Adrenal gland (tissue), 19 donors: ENCODE measurements at places on chromosomes 7 and 10. TPM values are rescaled to one million over a fixed set of nuclear protein-coding genes. Genes with fewer than 3 reads are reported as not detected.

GRCh38 chr7:134692344-134692705 is 45.7 kb downstream of the BPGM start:
- no peaks in the 10 kb centered on the region for H3K4me1 ChIP-seq
- no peaks in the 10 kb centered on the region for H3K27me3 ChIP-seq
- no peak for DNase-seq
- H3K27ac ChIP-seq, result no peak overlapping the region

DNA sequence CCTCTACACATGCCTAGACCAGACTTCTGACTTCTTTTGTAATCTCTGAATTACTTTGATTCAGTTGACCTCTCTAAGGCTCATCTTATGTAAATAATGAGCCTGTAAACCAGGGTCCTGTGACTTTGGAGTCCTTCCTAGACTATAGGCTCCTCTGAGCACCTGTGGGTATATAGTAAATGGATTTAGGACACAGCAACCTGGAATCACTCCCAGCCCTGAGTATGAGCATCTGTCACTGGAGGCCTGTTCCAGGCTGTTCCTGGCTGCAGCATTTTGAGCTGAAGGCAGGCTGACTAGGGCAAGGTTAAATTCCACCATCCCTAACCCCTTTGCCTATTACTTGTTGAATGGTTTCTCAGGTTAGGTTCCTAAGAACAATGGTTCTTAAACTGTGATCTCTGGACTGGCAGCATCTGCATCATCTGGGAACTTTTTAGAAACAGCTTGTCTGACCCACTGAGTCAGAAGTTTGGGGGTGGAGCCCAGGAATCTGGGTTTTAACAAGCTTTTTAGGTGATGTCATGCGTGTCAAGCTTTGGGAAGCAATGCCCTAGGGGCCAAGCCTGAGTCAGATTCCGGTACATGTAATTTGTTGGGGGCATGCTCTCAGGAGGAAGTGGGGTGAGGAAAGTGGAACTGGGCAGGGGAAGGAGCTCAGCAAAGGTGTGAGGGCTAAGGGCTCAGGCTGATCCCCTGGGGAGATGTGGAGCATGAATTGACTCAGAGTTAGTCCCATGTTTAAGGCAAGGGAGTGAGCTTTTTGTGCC is 28.2 kb downstream of the MINDY4 start:
- H3K27me3 ChIP-seq, result no peaks in the 10 kb centered on the region
- H3K4me1 ChIP-seq, result peaks cover 13% of the 10 kb centered on the region
- H3K27ac ChIP-seq, result peak overlapping the region; percentile 46
- H3K4me3 ChIP-seq, result no peak overlapping the region
- no peak for DNase-seq

DNA sequence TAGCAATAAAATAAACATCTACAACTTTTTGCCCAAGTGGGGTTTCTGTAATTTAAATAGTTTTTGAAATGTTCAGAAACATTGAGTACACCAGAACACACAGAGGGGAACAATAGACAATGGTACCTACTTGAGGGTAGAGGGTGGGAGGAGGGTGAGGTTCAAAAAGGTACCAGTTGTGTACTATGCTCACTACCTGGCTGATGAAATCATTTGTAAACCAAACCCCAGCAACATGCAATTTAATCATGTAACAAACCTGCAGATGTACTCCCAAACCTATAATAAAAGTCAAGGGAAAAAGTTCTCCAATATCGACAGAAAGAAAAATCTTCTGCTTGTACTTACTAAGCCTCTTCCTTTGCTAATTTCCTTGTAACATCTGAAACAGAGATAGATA is 4.2 kb upstream of the TES start:
- no peak for DNase-seq
- no peaks in the 10 kb centered on the region for H3K36me3 ChIP-seq
- H3K4me3 ChIP-seq, result no peak overlapping the region
- H3K27me3 ChIP-seq, result peaks cover 1% of the 10 kb centered on the region
- H3K27ac ChIP-seq, result no peak overlapping the region

- H3K4me3 ChIP-seq, result no peak overlapping the region
- H3K27me3 ChIP-seq, result no peaks in the 10 kb centered on the region
- no peak for DNase-seq
- H3K36me3 ChIP-seq, result no peaks in the 10 kb centered on the region
- peak overlapping the region; percentile 78 for H3K27ac ChIP-seq
These were observed 53.5 kb downstream of the ABLIM1 start for GRCh38 chr10:114604357-114605130.

DNA sequence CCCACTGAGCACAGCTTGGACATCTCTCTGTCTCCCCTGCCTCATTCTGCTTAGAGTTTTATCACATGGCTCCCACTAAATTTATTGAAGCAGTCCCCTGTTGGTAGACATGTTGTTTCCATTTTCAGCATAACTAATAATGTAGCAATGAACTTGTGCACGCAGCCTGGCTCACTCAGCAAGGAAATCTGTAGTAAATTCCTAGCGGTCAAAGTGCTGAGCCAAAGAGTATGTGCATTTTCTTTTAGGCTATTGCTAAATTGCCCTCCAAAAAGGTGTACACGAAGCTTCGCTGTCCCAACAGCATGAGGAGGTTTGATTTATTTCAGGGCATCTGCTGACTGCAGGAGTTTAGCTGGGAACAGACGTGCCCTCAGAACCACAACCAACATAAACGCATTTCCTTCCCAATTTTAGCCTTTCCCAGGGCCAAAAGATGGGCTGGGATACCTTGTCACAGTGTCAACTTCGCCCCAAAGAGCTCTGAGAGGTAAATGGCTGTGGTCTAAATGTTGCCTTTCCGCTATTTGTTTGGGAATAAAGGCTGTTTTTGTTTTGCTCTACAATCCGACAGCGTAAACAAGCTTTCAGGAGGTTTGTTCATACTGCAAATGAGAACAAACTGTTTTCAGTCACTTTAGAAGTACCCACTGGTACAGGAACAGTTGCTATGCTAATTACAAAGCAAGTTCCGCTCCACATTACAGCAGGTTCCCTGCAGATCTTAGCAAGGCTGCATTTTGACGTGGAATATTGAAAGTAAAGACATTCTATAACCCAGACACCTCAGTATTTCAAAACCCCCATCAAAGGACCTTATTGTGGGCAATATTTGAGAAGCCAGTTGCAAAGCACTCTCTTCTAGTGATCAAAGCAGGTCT is 16.8 kb downstream of the VSIR start:
- H3K27me3 ChIP-seq, result no peaks in the 10 kb centered on the region
- H3K27ac ChIP-seq, result no peak overlapping the region
- H3K4me1 ChIP-seq, result no peaks in the 10 kb centered on the region
- H3K36me3 ChIP-seq, result no peaks in the 10 kb centered on the region
- DNase-seq, result no peak

- H3K36me3 ChIP-seq, result no peaks in the 10 kb centered on the region
- H3K4me3 ChIP-seq, result no peak overlapping the region
- H3K4me1 ChIP-seq, result no peaks in the 10 kb centered on the region
- DNase-seq, result no peak
- H3K27ac ChIP-seq, result no peak overlapping the region
These were observed 344.7 kb upstream of the NPSR1 start for GRCh38 chr7:34313289-34313688.

- no peaks in the 10 kb centered on the region for H3K27me3 ChIP-seq
- H3K36me3 ChIP-seq, result no peaks in the 10 kb centered on the region
- no peaks in the 10 kb centered on the region for H3K4me1 ChIP-seq
- no peak overlapping the region for H3K4me3 ChIP-seq
These were observed 22.4 kb downstream of the ATXN7L1 start for GRCh38 chr7:105853931-105854419.

- DNase-seq, result peak; percentile 54
- peaks cover 41% of the 10 kb centered on the region for H3K4me1 ChIP-seq
- peak overlapping the region; percentile 82 for H3K27ac ChIP-seq
These were observed 4.4 kb downstream of the ZNF655 start for GRCh38 chr7:99562832-99563231.

DNA sequence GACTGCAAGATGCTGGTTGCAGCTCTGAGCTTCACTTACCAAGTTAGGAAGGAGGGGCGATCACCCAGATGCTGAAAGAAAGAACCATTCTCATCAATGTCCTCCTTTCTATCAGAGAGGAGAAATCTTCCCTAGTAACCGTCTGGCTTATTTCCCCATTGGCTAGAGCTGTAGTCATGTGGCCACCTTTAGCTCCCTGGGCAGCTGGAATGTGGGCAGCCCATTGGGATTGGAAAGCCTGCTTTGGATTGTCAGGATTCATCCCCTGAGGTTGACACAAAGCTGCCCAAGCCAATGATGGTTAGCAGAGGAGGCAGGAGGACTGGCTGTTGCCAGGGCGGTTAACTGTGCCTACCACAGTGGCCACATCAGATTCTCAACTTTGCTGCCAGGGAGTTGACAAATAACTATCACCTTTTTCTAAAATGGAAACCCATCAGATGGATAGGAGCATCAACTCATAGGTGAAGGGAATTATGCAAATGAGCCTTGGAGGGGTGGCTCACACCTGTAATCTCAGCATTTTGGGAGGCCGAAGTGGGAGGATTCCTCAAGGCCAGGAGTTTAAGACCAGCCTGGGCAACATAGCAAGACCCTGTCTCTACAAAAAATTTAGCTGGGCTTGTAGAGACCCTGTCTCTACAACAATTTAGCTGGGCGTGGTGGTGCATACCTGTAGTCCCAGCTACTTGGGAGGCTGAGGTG is 206.4 kb upstream of the GALNT17 start:
- H3K36me3 ChIP-seq, result no peaks in the 10 kb centered on the region
- no peak overlapping the region for H3K4me3 ChIP-seq
- H3K4me1 ChIP-seq, result no peaks in the 10 kb centered on the region

GRCh38 chr10:15588635-15589508 is 130.8 kb downstream of the ITGA8 start:
- H3K4me1 ChIP-seq, result no peaks in the 10 kb centered on the region
- no peak for DNase-seq
- no peak overlapping the region for H3K4me3 ChIP-seq
- H3K27ac ChIP-seq, result no peak overlapping the region
- H3K36me3 ChIP-seq, result no peaks in the 10 kb centered on the region

DNA sequence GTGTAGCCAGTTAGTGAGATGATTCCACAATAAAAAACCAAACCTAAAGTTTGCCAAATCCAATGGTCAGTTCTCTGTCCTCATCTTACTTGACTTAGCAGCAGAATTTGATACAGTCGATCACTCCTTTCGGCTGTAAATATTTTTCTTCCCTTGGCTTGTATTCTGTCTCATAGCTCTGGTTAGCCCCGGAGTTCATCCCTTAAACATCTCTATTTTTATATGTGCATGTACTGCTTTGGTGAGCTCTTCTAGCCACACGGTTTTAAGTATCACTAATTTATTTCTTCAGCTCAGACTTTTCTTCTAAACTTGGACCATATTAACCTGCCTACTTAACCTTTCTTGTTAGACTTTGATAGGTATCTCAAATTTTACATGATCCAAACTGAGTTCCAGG is 17.8 kb upstream of the ASB15 start:
- no peak for DNase-seq
- H3K36me3 ChIP-seq, result no peaks in the 10 kb centered on the region
- H3K4me1 ChIP-seq, result no peaks in the 10 kb centered on the region

DNA sequence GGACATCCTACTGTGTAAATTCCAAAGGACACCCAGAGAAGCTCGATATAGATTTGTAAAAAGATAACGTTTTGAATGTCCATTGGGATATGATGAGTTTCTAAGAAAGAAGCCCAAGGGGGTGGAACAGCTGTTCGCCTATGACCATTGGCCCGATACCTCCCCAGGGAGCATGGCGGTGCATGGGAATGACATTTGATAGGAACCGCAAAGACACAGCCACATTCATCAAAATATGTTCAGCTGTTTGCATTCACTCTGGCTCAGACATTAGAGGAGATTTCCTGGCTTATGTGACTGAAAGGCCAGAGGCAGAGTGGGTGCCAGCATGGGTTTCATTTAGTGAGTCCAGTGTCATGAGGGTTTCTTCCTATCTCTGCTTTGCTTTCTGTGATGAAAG is 56.0 kb upstream of the BAIAP2L1 start:
- H3K27me3 ChIP-seq, result no peaks in the 10 kb centered on the region
- no peak for DNase-seq
- no peaks in the 10 kb centered on the region for H3K36me3 ChIP-seq
- no peak overlapping the region for H3K27ac ChIP-seq
- no peaks in the 10 kb centered on the region for H3K4me1 ChIP-seq

- DNase-seq, result no peak
- peaks cover 3% of the 10 kb centered on the region for H3K27me3 ChIP-seq
- H3K36me3 ChIP-seq, result no peaks in the 10 kb centered on the region
- no peak overlapping the region for H3K27ac ChIP-seq
These were observed 73.0 kb upstream of the LRRC4 start for GRCh38 chr7:128104108-128104742.

DNA sequence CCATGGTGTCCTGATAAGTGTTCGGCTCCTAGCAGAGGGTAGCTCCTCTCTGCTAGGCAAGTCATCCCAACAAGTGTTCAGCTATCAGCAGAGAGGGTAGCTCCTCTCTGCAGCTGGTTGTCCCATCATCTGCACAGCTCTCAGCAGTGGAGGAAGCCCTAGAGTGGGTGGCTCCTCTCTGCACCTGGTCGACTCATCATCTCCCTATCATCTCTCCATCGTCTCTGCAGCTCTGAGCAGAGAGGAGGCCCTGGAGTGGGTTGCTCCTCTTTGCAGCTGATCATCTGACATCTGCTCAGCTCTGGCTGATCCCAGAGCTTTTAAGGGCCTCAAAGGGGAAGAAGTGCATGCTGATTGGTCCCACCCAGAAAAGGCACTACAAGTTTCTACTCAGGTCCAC is 199.9 kb upstream of the KMT2E start:
- H3K36me3 ChIP-seq, result no peaks in the 10 kb centered on the region
- no peak for DNase-seq
- peaks cover 6% of the 10 kb centered on the region for H3K27me3 ChIP-seq

CWF19L1 gene
- 12.0 TPM for polyA plus RNA-seq

WIPF3 gene
- 16.0 TPM for polyA plus RNA-seq
